ENCODE measurements at places on chromosomes 16 and 17.

DNA sequence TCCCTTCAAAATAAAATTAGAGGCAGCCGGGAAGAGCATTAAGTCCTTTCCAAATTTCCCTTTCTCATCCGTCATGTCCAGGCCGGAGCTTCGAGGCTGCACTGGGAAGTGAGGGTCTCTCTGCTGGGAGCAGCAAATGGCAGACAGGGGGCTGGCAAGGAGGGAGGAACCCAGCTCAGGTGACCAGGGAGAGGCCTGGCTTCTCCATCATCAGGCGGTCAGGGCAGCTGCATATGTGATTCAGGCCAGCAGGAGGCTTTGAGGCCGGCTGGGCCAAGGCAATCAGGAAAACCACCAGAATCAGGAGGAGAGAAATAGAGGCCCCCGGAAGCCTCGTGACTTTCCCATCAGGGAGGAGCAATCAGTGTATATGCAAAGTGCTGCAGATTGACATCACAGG is 85.0 kb upstream of the RPL38 start:
- DNase-seq, result no peak

DNA sequence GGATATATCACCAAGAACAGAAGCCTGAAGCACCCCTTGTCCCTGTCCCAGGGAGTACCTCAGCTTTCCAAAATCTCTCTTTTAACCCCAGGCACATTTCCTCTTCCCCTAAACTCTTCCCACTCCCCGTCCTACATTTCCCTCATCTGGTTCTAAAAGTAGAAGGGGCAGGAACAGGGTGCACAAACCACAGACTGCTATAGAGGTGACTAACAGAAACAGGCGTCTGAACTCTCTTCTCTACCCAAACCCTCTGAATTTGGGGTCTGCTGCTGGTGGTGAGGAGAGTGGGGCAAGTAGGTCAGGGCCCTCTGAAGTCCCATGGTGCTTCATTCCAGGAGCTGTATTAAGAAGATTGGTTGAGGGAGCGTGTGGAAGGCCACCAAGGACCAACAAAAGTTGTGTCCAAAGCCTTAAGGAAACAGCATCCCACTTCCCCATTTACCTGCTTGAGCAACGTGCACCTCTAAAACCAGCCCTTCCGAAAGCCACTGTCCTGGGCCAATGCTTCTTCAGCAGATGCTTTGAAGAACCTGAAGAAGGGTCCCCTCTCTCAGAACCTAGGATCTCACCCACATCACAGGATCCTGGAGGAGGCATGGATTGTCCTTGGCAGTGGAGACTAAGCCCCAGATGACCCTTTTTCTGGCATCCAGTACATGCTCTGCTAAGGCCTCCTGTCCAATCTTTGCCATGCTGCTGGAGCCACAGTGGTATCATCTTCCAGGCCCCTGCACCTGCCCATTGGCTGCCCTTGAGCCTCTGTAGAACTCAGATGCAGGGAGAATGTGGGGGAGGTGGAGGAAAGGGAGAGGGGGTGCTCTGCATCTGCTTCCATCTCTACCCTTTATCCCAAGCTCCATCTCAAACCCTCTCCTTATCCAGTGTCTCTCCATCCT is 5.7 kb upstream of the NR1D1 start:
- DNase-seq, result no peak

DNA sequence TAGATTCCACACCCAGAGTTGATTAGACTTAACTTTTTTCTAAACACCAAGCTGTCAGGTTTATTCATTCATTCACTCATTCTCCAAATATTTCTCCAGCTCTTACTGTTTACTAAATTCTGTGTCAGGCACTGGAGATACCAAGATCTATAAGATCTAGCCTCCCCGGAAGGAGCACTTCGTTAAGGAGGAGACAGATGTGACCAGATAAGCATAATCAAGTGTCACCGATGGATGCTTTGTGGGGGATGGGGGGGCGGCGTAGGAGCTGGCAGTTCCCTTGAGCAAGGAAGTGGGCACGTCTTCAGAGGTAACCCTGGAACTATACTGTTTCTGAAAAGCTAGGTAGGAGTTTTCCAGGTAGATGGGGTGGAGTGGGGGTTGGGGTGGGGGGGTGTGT is 3.8 kb upstream of the RPL26 start:
- no peak for DNase-seq

GRCh38 chr17:32916134-32916533 is 11.8 kb upstream of the TMEM98 start:
- no peak for DNase-seq

DNA sequence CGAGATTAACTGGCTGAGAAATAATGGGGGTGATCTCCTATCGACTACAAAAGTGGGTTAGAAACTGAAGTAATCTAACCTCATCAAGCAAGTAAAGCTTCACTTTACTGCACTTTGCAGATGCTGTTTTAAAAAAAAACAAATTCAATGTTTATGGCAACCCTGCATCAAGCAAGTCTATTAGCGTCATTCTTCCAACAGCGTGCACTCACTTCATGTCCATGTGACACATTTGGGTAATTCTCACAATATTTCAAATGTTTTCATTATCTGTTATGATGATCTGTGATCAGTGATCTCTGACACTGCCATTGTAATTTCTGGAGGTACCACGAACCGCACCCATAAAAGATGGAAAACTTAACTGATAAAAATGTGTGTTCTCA is 70.8 kb downstream of the KANSL1 start:
- no peak for DNase-seq

- DNase-seq, result no peak
Measured at GRCh38 chr16:83581994-83582747, 225.6 kb upstream of the HSBP1 start.

DNA sequence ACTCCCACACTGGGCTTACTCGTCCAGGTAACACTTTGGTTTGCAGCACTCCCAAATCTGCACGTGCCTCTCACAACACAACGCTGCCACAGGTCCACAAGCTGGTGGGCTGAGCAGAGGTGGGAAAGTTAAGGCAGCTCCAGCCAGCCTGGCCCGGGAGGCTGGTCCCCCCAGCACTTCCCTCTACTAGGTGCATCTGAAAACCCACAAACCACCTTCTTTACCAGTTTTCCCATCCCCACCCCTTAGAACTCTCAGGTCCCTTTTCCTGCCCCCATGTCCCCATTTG is 1.4 kb upstream of the GAA start:
- no peak for DNase-seq

DNA sequence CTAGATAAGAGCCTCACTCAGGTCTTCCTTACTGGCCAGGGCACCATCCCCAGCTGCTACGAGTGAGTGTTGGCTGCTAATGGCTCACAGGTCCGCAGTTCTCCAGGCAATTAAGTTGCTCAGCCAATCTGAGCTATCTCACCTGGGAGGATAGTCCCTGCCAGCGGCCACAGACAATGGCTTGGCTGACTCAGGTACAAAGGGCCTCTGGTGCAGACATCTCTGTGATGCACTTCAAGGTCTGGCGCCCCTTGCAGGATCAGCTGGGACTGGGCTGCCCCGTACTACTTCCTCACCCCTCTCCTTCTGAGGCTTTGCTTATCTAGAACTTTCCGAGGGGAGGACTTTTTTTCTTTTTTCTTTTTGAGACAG is 49.2 kb upstream of the EMP2 start:
- DNase-seq, result no peak

DNA sequence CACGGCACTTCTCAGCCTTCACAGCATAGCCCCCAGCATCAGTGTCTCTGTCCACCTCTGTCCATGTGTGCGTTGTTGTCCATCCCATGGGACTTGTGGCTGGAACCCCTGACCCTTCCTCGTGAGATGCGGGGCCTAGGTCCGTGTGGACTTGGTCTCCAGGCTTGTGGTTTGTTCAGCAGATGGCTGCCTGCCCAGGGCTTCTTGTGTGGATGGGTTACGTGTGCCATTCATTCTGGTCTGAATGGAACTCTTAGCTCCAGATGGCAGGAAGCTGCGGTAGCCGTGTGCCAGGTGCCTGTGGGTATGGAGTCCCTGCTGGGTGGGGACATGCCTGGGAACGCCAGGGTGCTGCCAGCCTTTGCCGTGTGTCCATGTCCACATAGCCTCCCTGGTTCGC is 31.7 kb upstream of the NUDT16L1 start:
- no peak for DNase-seq

- no peak for DNase-seq
Measured at GRCh38 chr17:80053102-80053501, 16.7 kb downstream of the CCDC40 start.

DNA sequence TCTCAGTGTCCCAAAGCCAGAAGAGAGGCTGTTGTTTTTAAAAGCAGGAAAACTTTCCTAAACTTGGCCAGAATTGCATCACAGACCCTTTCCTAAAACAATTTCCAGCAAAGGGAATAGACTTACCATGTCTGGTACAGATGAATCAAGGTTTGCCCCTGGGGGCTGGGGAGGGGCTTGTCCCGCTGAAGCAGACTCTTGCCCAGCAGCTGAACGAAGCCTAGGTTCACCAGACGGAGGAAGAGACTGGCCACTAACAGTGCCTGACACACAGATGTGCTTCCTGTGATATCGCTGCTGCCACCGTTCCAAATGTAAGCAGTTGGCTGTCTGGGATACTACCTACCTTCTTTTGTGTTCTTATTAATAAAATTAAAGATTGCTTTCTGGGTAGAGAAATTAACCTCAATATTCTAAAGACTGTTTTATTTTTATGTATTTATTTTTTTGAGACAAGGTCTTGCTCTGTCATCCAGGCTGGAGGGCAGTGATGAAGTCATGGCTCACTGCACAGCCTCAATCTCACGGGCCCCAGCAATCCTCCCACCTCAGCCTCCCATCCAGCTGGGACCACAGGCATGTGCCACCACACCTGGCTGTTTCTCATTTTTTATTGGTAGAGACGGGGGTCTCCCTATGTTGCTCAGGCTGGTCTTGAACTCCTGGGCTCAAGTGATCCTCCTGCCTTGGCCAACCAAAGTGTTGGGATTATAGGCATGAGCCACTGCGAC is 13.5 kb downstream of the PRCD start:
- DNase-seq, result no peak

Data from activated gamma-delta T cell treated with Interleukin-2 at 50 U/mL for 16 hours (primary cell).